ENCODE measurements at places on chromosomes 6 and 20.
A peak's percentile ranks its signal among the peaks of the same experiment; 100 is the strongest.

GRCh38 chr20:62587757-62588402 is 54.4 kb upstream of the SLCO4A1 start:
- DNase-seq, result no peak

DNA sequence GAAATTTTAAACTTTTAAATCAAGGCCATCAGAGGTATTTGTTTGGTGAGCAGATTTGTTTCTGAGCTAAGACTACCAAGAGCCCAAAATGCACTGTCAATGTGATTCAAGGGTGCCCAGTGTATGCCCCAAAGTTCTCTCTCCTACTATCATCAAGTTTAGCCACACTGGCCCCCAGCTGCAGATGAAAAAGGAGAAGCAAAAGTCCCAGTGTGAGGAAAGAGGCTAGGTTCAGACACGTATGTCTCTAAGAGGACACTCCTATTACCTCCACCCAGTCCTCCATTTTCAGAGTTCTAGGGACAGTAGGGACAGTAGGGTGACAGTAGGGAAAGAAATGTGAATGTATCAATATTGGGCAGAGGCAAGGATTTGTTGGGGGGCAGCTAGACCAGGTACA is 230.8 kb downstream of the CD83 start:
- no peak for DNase-seq

GRCh38 chr6:157941101-157941863 is 40.4 kb upstream of the SYNJ2 start:
- no peak for DNase-seq

DNA sequence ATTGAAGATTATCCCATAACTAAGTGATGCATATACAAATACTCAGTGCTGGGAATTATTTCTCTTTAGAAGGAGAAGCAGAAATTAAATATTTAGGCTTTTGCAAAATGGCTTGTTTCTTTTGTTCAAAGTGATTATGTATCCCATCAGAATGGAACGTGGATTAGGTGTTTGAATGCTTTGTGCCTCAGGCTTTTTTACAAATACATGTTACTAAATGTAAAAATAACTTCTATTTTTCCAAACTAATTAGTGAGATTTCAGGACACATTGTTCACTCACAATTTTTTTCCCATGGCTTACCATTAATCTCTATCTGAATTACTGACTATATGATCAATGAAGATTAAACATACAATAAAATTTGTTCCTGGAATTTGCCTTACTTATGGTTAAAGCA is 925.9 kb upstream of the CITED2 start:
- DNase-seq, result no peak

DNA sequence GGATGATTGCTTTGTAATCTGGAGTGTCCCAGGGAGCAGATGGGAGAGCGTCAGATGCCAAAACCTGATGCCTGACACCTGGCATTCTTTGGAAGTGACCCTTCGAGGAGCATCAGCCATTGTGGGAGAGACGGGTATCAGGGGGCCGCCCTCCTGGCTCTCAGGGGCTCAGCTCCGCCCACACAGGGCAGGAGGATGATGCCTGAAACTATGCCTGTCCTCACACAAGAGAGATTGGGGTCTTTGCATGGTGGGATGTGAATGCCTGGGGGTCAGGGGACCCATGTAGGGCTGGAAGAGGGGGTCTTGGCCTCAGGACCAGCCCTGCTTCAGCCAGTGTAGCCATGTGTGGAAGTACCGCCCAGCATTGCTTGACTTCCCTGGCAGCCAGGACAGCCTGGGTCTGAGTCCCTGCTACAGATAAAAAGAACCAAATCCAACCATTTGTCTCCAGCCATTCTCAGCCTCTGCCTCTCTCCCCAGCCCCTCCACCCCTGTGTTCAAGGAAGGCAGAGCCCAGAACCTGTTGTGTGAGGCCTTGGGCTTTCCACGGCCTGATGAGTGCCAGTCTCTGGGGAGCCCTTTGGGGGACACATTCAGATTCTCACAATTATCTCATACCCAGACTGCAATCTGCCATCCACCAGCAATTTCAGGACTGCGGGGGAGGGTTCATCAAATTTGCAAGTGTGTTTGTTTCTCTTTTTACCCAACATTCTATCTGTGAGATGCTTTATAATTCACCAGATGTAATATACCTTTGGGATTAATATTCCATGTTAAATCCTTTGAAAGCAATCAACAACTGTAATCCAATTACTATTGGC is 371.2 kb downstream of the PREX1 start:
- DNase-seq, result no peak

GRCh38 chr6:131858765-131859415 is 51.1 kb downstream of the ENPP1 start:
- no peak for DNase-seq

- peak; percentile 100 for DNase-seq
Measured at GRCh38 chr20:50645253-50646068, 45.9 kb downstream of the RIPOR3 start.

GRCh38 chr6:36962874-36963273 is 8.3 kb downstream of the PI16 start:
- DNase-seq, result peak; percentile 70

DNA sequence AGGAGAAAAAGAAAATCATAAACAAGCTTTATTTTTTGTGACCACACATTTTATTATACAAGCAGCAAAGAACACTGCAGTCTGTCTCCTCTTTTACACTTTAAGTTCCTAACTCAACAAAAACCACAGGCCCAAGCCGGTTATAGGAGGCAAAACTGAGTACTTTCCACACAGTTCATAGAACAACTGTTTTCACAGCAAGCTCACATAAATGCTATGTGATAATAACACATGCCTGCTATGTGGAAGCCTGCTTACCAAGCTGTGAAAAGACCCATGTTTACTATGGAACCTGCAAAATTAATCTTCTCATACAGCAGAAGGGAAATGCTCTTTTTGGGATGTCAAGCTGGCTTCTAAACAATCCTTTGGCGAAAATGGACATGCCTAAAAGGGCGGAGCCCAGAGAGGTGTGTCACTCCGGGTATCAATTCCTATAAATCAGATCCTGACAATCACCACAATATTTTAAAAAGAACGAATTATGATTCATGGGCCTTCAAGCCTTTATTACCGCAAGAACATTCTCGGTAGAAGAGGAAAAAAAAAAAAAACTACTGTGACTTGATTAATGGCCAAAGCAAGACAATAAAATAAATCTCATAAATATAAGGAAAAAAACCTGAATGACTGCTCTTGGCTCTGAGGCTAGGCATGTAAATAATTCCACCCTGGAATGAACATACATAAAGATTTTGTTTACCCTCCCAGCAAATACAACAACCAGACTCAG is 2.6 kb downstream of the TRERF1 start:
- no peak for DNase-seq

DNA sequence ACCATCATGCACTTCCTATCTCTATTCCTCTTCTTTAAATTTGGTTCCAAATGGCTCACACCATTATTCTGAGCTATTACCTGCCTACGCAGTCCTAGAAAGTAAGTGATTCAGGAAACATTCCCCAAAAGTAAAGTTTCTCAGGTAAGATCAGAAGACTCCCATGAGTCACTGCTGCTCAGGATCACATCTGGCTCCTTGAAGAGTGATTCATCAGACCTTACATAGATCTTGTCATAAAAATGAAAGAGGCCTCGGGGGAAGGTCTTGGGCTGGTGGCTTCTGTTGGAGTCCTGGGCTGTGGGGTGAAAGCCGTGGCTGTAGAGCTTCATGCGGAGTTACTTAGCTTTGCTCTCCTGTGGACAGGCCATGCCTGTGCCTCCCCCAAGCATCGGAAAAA is 35.9 kb downstream of the PLG start:
- no peak for DNase-seq

DNA sequence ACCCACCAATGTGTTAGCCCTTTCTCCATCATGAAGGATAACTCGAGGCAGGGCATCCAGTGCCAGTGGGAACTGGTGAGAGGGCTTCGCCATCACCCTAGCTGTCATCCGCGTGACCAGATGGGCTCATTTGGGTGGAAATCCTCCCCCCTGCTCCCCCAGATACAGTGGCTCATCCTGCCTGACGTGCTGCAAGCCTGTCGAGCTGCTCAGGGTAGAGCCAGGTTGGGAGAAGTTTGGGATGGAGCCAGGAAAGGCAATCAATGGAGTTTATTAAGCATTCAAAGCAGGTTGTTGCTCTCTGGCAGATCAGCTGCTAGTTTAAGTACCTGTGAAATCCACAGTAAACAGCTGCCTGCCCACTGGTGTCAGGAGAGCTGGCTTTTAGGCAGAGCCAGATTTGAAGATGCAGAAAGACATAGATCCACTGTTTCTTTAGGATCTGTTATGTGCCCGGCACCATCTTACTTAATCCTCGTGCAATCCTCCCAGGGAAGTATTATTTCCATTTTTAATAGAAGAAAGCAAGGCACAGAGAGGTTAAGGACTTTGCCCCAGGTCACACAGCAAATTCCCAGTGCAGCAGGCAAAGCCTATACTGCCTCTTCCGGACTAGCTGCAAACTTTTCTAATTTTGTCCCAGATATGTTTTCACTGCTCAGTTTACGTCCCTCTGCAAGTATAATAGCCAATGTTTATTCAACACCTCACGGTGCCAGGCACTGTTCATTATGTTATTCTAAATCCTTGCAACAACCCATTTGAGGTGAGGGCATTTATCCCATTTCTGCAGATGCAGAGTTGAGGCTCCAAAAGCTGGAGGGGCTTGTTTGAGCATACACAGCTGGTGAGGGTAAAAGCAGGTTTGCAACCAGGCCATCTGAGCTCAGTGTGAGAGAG is 54.1 kb upstream of the KCNG1 start:
- peak; percentile 34 for DNase-seq

GRCh38 chr6:169913096-169913638 is 161.7 kb downstream of the ERMARD start:
- no peak for DNase-seq

DNA sequence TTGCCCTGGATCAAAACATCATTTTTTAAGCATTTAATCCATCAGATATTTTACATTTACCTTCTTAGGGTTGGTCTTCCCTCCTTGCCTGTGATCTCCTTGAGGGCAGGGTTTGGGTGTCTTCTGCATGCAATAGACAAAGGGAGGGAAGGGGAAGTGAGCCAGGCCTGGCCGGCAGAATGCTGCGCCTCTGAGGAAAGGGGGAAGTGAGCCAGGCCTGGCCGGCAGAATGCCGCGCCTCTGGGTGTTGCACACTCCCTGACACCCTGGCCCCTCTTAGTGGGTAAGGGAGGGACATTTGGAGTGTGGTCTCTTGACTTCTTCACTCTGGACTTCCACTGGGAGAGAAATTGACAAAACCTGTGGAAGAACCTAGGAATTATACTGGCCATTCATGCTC is 12.4 kb downstream of the PSMF1 start:
- DNase-seq, result no peak

GRCh38 chr6:69061066-69061465 is 426.0 kb downstream of the ADGRB3 start:
- DNase-seq, result no peak

GRCh38 chr6:104887350-104887749 is 27.6 kb upstream of the HACE1 start:
- DNase-seq, result peak; percentile 61

DNA sequence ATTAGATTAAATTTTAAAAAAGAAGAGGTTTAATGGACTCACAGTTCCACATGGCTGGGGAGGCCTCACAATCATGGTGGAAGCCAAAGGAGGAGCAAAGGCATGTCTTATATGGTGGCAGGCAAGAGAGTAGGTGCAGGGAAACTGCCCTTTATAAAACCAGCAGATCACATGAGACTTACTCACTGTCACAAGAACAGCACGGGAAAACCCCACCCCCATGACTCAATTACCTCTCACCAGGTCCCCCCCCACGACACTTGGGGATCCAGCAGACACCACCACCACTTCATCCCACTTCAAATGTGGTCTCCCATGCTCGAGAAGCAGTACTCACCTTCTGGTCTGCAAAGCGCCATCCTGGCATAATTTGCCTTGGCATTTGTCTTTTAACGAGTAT is 24.6 kb downstream of the MTFR2 start:
- DNase-seq, result no peak

GRCh38 chr6:53366128-53366641 is 17.4 kb upstream of the ELOVL5 start:
- DNase-seq, result no peak

DNA sequence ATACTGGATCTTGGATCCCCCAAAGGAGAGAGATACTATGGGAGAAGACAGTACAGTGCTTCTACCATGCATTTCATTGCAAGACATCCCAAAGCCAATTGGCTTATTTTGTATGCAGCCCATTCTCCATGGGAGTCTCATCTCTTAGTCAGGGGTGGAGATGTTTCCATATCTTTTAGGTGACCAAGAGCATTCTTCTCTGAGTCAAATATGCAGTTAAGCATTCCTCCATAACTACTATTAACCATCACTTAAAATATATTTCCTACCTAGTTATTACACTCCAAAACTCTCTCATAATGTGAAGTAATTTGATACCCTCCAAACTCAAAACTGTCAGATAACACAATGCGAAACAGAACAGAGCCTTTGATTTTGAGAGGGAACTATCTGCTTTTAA is 542.6 kb downstream of the HDGFL1 start:
- no peak for DNase-seq

GRCh38 chr20:4813863-4814695 is 92.4 kb downstream of the PRND start:
- DNase-seq, result no peak

DNA sequence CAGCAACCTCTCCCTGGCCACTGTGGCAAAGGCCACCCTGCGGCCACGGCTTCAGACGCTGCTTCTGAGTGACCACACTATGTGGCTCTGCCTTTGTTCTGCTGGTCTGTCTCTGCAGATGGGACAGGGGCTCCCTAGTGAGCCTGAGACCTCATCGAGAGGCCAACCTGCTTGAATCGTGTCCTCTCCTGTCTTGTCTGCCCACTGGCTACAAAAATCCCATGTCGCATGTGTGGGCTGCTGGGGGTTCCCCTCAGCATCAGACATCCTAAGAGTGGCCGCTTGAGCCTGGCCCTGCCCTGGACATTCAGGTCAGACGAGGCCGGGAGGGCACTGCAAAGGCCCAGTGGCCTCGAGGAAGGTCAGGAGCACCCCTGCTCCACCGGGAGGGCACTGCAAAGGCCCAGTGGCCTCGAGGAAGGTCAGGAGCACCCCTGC is 222.9 kb downstream of the DLL1 start:
- DNase-seq, result peak; percentile 34

GRCh38 chr20:9660236-9660868 is 146.0 kb downstream of the LAMP5 start:
- DNase-seq, result no peak

DNA sequence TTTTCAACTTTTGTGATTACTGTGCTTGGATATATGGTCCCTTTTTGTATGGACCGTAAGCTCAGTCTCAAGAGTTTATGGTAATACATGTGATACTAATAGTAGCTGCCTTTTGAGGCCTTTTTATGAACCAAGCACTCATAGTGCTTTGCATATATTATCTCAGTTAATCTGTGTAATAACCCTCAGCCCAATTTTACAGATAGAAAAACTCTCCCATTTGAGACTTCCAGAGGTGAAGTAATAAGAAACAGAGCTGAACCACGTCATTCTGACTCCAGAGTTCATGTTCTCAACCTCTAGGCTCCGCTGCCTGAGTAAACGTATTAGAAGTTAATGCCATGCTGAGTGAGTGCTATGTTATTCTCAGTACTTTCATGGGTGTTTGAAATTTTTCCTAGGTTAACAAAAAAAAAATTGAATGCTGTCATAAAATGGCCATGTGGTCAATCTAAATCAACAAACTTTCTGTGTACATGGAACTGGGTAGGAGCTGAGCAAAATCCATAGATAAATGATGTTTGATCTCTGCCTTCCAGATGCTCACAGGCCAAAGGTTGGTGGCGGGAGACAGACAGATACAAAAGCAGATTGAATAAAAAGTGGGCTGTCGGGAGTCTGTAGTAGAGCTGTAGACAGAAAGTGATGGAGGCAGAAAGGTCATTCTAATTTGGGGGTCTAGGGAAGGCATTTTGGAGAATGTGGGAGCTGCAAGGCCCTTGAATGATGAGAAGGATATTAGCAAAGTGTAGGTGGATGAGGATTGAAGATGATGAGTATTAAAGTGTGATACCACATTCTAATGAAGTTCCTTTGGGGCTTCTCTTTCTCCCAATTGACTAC is 22.6 kb upstream of the ELOVL2 start:
- no peak for DNase-seq
